Activated T-cell treated with anti-CD3 and anti-CD28 coated beads, Interleukin-2, amount 50 U/mL, for 72 hours (primary cell): ENCODE measurements at places on chromosomes 13 and 19.

DNA sequence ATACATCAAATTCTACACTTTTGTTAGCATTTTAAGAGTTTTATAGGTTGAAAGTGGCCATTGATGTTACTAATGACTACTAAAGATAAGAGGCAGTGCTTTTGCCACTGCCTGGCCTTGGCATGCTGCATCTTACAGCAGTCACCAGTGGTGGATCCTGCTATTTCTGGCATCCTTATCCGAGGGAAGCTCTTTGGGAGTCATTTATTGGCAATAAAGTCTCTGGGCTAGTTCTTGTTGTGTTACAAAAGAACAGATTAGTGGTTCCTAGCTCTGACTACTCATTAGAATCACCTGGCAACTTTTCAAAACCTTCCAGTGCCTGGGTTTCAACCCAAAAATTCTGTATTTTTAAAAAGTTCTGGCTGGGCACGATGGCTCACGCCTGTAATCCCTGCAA is 94.5 kb downstream of the ZMYM2 start:
- peaks cover 24% of the 10 kb centered on the region for H3K4me1 ChIP-seq
- no peak overlapping the region for H3K4me3 ChIP-seq
- H3K36me3 ChIP-seq, result peaks cover 23% of the 10 kb centered on the region
- H3K27me3 ChIP-seq, result no peaks in the 10 kb centered on the region
- no peak overlapping the region for H3K27ac ChIP-seq

GRCh38 chr13:24842549-24843274 is 78.7 kb downstream of the RNF17 start:
- H3K4me3 ChIP-seq, result no peak overlapping the region
- no peak for DNase-seq
- H3K27me3 ChIP-seq, result peaks cover 26% of the 10 kb centered on the region
- no peak overlapping the region for H3K27ac ChIP-seq
- no peaks in the 10 kb centered on the region for H3K4me1 ChIP-seq
- H3K36me3 ChIP-seq, result no peaks in the 10 kb centered on the region

GRCh38 chr13:33045851-33046592 is 29.8 kb downstream of the KL start:
- H3K27me3 ChIP-seq, result no peaks in the 10 kb centered on the region
- DNase-seq, result no peak
- no peaks in the 10 kb centered on the region for H3K4me1 ChIP-seq
- H3K36me3 ChIP-seq, result no peaks in the 10 kb centered on the region
- H3K4me3 ChIP-seq, result no peak overlapping the region

DNA sequence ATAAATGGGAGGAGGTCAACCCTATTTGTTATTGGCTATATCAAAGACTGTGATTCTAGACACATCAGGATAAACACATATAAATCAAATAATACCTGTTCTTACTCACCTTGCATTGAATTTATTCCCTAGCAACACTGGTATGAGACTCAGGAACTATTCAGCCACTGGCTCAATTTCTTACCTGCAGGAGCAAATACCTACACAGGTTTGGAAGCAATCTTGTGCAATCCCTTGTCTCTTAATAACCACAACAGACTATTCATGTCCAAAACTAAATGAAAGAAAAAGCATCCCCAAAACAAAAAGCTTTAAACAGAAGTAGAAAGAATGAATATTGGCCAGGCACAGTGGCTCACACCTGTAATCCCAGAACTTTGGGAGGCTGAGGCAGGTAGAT is 55.5 kb downstream of the TBC1D4 start:
- DNase-seq, result no peak
- H3K4me1 ChIP-seq, result no peaks in the 10 kb centered on the region
- peaks cover 41% of the 10 kb centered on the region for H3K27me3 ChIP-seq
- no peak overlapping the region for H3K27ac ChIP-seq
- no peak overlapping the region for H3K4me3 ChIP-seq
- H3K36me3 ChIP-seq, result no peaks in the 10 kb centered on the region

DNA sequence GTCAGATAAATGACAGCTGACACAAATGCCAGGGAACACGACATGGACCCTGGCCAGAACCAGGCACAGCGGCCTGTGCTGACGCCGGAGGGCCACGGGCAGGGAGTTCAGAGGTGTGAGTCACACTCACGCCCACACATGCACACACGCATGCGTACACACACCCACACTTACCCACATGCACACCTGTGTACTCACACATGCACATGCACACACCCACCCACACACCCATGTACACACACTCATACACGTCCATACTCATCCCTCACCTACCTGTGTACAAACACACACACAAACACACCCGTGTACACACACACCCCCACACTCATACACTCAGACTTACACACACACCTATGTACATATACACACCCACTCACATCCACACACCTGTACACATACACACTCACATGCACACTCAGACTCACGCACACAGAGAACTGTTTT is 40.4 kb downstream of the MLLT1 start:
- H3K4me3 ChIP-seq, result no peak overlapping the region
- peak; percentile 21 for DNase-seq
- no peaks in the 10 kb centered on the region for H3K27me3 ChIP-seq
- peaks cover 43% of the 10 kb centered on the region for H3K4me1 ChIP-seq
- H3K27ac ChIP-seq, result peak overlapping the region; percentile 3
- no peaks in the 10 kb centered on the region for H3K36me3 ChIP-seq

DNA sequence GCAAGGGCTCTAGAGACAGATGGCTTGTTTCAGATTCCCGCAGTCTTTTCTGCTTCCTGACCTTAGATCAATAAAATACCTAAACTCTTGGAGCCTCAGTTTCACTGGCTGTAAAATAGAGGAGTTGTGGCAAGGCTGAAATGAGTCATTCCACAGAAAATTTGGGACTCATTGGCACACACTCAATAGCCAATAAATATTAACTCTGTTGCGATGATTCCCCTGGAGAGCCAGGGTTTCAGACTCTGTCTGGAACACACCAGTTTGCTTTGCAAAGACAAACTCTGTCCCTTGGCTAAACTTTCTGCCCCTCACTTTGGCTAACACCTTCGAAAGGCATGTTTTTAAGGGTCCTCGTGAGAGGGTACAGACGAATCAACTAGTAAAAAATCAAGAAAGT is 18.1 kb upstream of the UBE2L5 start:
- peaks cover 2% of the 10 kb centered on the region for H3K36me3 ChIP-seq
- no peaks in the 10 kb centered on the region for H3K27me3 ChIP-seq
- no peak overlapping the region for H3K4me3 ChIP-seq
- H3K27ac ChIP-seq, result no peak overlapping the region

DNA sequence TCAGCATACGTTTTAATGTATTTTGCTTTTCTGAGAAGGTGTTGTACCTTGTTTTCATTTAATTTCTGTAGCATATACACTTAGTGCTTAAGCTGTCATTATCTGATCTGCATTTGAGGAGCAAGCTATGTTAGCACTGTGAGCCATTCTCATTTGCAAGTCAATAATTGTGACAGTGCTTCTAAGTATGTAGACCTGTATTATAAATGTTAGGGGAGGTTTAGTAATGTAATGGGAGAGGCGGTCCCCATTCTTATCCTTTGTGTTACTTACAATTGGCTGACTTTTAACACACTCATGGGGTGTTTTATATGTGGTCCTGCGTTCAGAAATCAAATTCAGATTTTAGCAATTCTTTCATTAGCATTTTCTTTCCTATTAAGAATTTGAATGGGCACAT is 90.2 kb downstream of the GPC6 start:
- H3K27me3 ChIP-seq, result no peaks in the 10 kb centered on the region
- H3K27ac ChIP-seq, result no peak overlapping the region
- no peaks in the 10 kb centered on the region for H3K4me1 ChIP-seq
- no peaks in the 10 kb centered on the region for H3K36me3 ChIP-seq
- no peak for DNase-seq
- H3K4me3 ChIP-seq, result no peak overlapping the region

DNA sequence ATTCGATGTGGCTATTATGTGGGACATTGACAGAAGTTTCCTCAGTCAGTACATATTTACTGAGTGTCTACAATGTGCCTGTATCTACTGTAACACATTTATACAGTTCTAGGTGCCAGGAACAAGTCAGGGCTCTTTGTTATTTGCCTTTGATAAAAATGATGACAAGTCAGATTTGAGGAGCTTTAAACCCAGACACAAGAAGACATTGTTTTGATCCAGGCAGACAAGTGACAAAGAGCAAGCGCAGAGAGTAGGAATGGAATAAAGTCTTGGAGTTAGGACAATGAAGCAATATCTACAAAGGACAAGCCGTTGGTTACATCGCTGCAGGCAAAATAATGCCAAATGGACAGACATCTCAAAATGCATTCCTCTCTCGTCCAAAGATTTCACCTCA is 70.1 kb downstream of the ITGBL1 start:
- H3K27ac ChIP-seq, result no peak overlapping the region
- no peak overlapping the region for H3K4me3 ChIP-seq
- H3K36me3 ChIP-seq, result no peaks in the 10 kb centered on the region
- peaks cover 15% of the 10 kb centered on the region for H3K27me3 ChIP-seq

GRCh38 chr19:39264306-39265290 is 3.6 kb upstream of the IFNL2 start:
- no peak for DNase-seq
- peak overlapping the region; percentile 40 for H3K4me3 ChIP-seq
- peaks cover 3% of the 10 kb centered on the region for H3K36me3 ChIP-seq
- peaks cover 4% of the 10 kb centered on the region for H3K4me1 ChIP-seq

GRCh38 chr19:2779121-2779740 is 3.8 kb downstream of the SGTA start:
- H3K4me1 ChIP-seq, result peaks cover 64% of the 10 kb centered on the region
- no peaks in the 10 kb centered on the region for H3K36me3 ChIP-seq

DNA sequence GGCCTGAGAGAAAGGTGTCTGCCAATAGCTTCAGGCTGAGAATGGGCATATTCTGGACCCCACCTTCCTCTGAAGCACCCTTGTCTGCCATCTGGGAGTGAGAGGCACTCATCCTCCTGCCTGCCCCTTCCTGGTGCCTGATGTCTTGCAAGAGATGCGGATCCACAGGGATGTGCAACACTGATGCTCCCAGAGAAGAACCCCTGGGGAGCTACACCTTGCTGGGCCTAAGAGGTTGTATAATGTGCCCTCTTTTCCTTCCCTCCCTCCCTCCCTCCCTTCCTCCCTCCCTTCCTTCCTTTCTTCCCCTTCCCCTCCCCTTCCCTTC is 34.6 kb downstream of the ADPRHL1 start:
- no peaks in the 10 kb centered on the region for H3K36me3 ChIP-seq
- H3K27ac ChIP-seq, result no peak overlapping the region
- no peaks in the 10 kb centered on the region for H3K27me3 ChIP-seq
- DNase-seq, result no peak

- H3K36me3 ChIP-seq, result peaks cover 6% of the 10 kb centered on the region
- H3K4me3 ChIP-seq, result peak overlapping the region; percentile 53
- peaks cover 55% of the 10 kb centered on the region for H3K4me1 ChIP-seq
- H3K27me3 ChIP-seq, result no peaks in the 10 kb centered on the region
- no peak for DNase-seq
These were observed 186.2 kb downstream of the FOXO1 start for GRCh38 chr13:40480012-40480914.

GRCh38 chr19:46744005-46744691 is 1.7 kb upstream of the FKRP start:
- H3K27me3 ChIP-seq, result no peaks in the 10 kb centered on the region
- no peaks in the 10 kb centered on the region for H3K36me3 ChIP-seq
- peaks cover 52% of the 10 kb centered on the region for H3K4me1 ChIP-seq
- peak overlapping the region; percentile 83 for H3K4me3 ChIP-seq
- H3K27ac ChIP-seq, result peak overlapping the region; percentile 93

- peaks cover 56% of the 10 kb centered on the region for H3K4me1 ChIP-seq
- H3K4me3 ChIP-seq, result peak overlapping the region; percentile 97
- no peaks in the 10 kb centered on the region for H3K27me3 ChIP-seq
- no peaks in the 10 kb centered on the region for H3K36me3 ChIP-seq
- peak overlapping the region; percentile 98 for H3K27ac ChIP-seq
- DNase-seq, result peak; percentile 71
These were observed 25.7 kb downstream of the CCNE1 start for GRCh38 chr19:29837448-29837981.

GRCh38 chr13:24276306-24276705 is 33.1 kb upstream of the C1QTNF9 start:
- H3K27ac ChIP-seq, result peak overlapping the region; percentile 99
- peaks cover 84% of the 10 kb centered on the region for H3K4me1 ChIP-seq

- H3K27ac ChIP-seq, result no peak overlapping the region
- H3K36me3 ChIP-seq, result no peaks in the 10 kb centered on the region
- no peaks in the 10 kb centered on the region for H3K4me1 ChIP-seq
- H3K4me3 ChIP-seq, result no peak overlapping the region
These were observed 148.9 kb downstream of the GPC6 start for GRCh38 chr13:93375491-93375890.

DNA sequence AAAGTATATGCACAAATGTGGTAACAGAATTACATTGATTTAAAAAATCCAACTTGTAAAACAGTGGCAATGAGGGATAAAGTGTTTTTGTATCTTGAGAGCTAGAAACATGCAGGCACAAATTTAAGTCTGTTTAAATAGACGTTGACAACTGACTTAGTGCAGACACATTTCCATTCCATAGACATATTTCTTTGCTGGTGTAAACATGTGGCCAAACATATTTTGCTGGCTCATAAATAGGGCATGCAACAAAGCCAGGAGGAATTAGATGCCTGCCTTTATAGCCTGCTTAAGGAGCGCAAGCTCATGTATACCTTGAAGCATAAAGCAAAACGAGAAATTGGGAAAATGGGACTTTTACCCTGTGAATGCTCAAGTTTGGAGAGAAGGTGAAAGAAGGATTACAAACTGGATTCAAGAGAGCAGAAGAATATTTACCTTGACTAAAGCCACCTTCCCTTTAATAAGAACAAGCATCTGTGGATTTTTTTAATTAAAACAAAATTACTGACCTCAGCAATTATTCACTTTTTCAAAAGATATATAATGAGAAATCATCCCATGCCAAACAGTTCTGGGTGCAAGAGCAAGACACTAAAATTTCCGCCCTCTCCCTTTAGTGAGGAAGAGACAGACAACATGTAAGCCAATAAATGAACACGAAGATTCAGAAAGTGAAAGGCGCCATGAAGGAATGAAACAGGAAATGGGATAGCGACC is 71.0 kb downstream of the DCT start:
- H3K27me3 ChIP-seq, result peaks cover 9% of the 10 kb centered on the region
- H3K4me1 ChIP-seq, result peaks cover 16% of the 10 kb centered on the region
- H3K36me3 ChIP-seq, result no peaks in the 10 kb centered on the region

- H3K27me3 ChIP-seq, result no peaks in the 10 kb centered on the region
- no peak overlapping the region for H3K4me3 ChIP-seq
- no peak for DNase-seq
- H3K4me1 ChIP-seq, result no peaks in the 10 kb centered on the region
- no peak overlapping the region for H3K27ac ChIP-seq
These were observed 241.1 kb downstream of the DNAJC15 start for GRCh38 chr13:43264458-43264857.

GRCh38 chr13:48977286-48977625 is 1.5 kb downstream of the FNDC3A start:
- peaks cover 55% of the 10 kb centered on the region for H3K4me1 ChIP-seq
- peaks cover 26% of the 10 kb centered on the region for H3K36me3 ChIP-seq
- DNase-seq, result no peak
- H3K27ac ChIP-seq, result peak overlapping the region; percentile 97
